NAMALWA (cell line): ENCODE measurements at places on chromosomes 1 and 21.

- peak; percentile 88 for DNase-seq
Measured at GRCh38 chr1:244833734-244834542, 1.5 kb upstream of the COX20 start.

DNA sequence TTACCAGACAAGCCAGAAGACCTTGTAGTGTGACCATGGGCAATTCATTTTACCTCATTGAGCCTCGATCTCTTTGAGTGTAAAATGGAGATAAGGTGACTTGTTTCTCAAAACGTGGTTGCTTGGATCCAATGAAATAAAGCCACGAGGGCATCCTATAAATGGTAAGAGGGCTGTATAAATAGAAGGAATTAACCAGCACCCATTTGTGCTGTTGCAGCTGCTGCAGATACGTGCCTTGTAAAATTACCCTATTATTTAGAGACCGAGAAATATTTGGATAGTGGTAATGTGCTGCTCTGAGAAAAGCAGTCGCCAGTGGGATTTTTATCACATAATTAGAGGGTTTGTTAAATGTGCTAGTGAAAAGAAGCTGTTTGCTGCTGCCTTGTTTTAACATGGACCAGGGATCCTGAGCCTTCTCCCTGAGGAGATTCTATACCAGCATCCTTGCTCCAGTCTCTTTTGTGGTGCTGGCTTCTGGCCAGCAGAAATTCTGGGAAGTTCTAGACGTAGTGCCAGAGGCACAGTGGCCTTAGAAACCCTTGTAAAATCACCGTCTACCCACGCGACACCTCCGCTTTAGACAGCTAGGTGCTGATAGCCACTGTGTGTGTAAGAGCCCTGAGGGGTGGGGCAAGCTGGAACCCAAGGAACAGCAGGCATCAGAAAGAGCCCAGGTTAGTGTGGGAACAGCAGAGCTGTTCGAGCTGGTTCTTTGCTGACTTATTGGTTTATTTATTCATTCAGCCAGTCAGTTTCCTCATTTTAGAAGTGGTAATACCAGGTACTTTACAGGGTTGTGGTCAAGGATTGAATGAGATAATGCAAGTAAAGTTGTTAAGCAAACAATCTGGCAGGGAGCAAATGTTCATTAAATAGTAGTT lies 137.5 kb downstream of the NOS1AP start:
- no peak for DNase-seq

GRCh38 chr1:225974454-225974853 lies 24.7 kb downstream of the SDE2 start:
- no peak for DNase-seq

- DNase-seq = no peak
Measured at GRCh38 chr1:39128126-39128525, 76.4 kb upstream of the MACF1 start.

- no peak for DNase-seq
Measured at GRCh38 chr1:98211271-98211845, 290.5 kb upstream of the DPYD start.

DNA sequence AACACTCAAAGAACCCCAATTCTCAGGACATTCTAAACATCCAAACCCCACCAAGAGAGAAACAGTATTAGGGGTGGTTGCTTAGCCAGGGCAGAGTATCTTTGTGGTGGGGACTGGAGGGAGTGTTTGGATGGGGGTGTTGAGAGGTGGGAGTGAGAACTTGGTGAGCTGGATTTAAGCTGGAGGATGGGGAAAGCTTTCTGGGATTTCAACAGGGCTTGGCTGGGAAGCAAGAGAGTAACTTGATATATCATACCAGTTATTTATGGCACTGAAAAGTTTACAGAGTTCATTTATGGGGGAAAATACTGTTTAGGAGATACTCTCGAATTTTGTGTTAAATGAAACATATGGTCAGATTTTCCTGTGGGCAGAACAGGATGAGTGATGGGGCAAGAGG lies 6.8 kb upstream of the CNIH3 start:
- DNase-seq = no peak

- DNase-seq = no peak
Measured at GRCh38 chr1:180946541-180947498, 34.1 kb downstream of the KIAA1614 start.

DNA sequence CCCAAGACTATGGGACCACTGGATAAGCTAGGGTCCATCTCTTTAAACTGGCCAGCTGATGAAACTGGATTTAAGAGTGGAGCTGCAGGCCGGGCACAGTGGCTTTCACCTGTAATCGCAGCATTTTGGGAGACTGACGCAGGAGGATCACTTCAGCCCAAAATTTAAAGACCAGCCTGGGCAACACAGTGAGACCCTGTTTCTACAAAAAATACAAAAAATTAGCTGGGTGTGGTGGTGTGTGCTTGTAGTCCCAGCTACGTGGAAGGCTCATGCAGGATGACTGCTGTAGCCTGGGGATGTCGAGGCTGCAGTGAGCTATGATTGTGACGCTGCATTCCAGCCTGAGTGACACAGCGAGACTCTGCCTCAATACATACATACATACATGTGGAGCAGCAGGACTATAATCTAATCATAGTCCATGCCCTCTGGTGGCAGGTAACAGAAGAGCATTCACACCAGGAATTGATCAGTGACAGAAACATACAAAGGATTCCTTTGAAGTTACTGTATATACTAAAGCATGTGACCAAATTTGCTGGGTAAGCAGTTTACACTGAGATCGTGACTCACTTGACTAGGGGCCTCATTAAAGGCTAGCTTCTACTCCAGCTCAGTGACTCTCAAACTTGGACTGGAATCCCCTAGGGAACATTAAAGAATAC lies 101.5 kb upstream of the SLFNL1 start:
- peak; percentile 55 for DNase-seq

DNA sequence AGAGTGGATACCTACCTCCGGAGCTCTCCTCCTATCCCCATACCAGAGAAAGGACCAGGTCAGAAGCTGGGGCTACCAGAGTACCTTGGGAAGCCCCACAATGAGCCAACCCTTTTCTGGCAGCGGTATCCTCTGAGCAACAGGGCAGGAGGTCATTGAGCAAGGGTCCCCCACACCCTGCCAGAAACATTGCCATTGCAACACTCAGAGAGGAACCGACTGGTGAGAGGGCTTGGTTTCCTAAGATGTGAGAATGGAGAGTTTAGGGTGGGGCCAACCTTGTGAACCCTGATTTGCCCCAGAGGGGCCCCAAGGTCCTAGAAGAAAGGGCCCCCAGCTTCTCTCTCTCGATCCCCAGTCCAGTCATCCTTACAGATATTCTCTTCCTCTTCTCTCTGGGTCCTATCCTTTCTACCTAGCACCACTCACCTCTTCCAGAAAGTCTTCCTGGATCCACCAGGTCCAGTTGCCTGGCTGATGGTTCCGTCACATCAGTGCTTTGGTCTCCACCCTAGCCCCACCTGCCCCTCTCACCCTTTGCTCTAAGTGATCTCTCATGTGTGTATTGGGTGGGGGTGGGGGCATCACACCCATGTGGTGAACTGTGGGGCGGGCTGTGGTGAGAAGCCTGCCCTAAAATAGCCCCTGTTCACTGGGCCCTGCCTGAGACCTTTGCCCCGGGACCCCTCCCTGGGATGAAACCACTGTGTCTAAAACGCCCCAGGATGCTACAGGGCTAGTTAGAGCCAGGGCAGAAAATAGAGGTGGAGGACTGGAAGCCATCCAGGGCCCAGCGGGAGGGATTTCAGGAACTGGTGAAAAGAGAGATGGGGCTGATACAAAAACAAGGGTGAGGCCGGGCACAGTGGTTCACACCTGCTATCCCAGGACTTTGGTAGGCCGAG lies 8.7 kb downstream of the FGR start:
- peak; percentile 59 for DNase-seq

- no peak for DNase-seq
Measured at GRCh38 chr1:5570931-5571330, 421.3 kb downstream of the NPHP4 start.

- DNase-seq = no peak
Measured at GRCh38 chr1:65266476-65266875, 42.9 kb upstream of the DNAJC6 start.
